ENCODE measurements at places on chromosomes 6 and 20.

- DNase-seq: no peak
Measured at GRCh38 chr6:41455410-41455809, 90.8 kb upstream of the FOXP4 start.

- no peak for DNase-seq
Measured at GRCh38 chr20:54340206-54340605, 132.3 kb downstream of the PFDN4 start.

- no peak for DNase-seq
Measured at GRCh38 chr6:75374961-75375400, 90.4 kb upstream of the TMEM30A start.

- no peak for DNase-seq
Measured at GRCh38 chr6:99745651-99746050, 139.0 kb downstream of the PRDM13 start.

GRCh38 chr6:111072801-111073360 lies 14.4 kb upstream of the SLC16A10 start:
- no peak for DNase-seq
